ENCODE measurements at places on chromosomes 3 and 15. TPM values are rescaled to one million over a fixed set of nuclear protein-coding genes. Genes with fewer than 3 reads are reported as not detected.

Gene TMEM89
- total RNA-seq: not detected

Gene AHSG
- total RNA-seq: not detected

Gene ACKR2
- 6.2 TPM for total RNA-seq

Gene SAMMSON
- total RNA-seq: 0.21 TPM

Gene EDEM1
- total RNA-seq: 27.1 TPM

Gene ZNF502
- 2.4 TPM for total RNA-seq

DNA sequence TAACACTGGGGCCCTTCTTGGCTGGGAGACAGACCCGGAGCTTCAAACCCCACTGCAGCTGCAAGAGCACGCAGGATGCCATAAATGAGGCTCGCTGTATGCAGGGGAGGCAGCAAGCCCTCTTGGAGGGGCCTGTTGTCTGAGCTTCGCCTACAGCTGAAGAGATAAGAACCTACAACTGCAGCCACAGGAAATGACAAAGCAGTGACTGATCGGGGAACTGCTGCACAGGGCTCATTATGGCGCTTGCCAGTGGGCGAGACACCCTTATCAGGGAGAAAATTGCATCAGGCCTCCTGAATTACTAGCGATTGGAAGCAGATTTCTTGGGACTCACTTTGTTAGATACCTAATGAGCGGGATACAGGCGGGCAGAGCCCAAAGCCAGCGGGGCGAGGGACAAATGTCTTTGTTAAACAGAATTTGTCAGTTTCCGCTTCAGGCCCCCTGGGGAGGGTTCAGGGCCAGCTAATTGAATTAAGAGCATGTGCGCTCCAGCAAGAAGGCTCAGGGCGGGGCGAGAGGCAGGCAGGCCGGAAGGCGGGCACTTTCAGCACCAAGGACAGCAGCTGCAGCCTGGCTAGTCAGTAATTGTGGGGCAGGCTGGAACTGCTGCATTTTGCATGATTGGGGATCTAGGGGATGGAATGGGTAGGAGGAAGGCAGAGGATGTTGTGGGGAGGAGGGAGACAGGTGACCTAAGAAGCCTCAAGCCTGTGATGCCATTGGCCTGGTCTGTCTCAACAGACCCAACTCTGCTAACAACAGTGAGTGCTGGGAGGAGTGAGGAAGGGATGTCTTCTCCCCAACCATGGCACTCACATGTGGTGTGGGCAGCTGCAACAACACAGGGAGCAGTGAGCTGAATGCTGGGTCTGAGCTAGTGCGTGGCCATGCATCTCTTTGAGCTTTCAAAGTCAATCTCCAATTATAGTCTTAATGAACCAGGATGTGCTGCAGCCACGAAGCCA is 55.3 kb downstream of the CCDC33 start:
- peak; percentile 76 for DNase-seq

DNA sequence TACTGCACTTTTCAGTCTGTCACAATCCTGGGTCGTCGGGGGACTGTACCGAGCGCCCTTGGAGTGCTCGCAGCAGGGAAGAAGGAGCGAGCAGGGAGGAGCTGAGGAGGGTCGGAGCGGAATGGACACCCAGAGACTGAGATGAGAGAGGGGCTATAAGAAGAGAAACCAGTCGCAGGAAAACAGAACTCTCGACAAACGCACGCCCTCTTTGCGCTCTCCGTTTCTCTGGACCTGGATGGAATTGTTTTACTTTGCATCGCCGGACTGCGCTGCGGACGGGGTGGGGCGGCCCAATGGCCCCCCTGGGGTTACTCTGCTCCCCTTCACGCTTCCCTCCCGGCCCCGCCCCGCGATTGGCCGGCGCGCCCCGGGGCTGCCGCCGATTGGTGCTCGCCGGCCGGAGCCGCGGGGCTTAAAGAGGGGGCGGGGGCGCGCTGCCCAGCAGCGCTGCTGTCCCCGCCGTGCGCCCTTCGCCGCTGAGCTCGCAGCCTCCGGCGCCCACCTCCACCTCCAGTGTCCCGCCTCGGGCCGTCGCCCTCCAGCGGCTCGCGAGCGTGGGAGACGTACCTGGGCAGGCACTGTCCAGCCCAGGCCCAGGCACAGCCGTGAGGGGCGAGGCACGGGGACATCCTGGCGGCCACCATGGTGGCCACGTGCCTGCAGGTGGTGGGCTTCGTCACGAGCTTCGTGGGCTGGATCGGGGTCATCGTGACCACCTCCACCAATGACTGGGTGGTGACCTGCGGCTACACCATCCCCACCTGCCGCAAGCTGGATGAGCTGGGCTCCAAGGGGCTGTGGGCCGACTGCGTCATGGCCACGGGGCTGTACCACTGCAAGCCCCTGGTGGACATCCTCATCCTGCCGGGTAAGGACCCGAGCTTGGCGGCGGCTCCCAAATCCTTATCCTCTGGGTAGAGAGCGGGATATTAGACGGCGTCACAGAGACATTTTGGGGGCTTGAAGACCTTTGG is at the start of gene CLDN11:
CLDN11 (plus strand) TSS at position 447 of the 977 bp plus-strand sequence; CDS start at position 646, 199 bp downstream.
- peak; percentile 58 for DNase-seq

GRCh38 chr15:72096796-72097195 is 21.2 kb downstream of the MYO9A start:
- DNase-seq: no peak

- DNase-seq: no peak
Measured at GRCh38 chr3:182327196-182327681, 466.1 kb upstream of the ATP11B start.

- DNase-seq: no peak
Measured at GRCh38 chr15:88894819-88895767, at the start of gene HAPLN3. Gene HAPLN3 (minus strand): TSS chr15:88895544. CDS start chr15:88887298, 8,246 bp downstream.

GRCh38 chr15:32864051-32864450 is 146.2 kb downstream of the GREM1 start:
- no peak for DNase-seq

DNA sequence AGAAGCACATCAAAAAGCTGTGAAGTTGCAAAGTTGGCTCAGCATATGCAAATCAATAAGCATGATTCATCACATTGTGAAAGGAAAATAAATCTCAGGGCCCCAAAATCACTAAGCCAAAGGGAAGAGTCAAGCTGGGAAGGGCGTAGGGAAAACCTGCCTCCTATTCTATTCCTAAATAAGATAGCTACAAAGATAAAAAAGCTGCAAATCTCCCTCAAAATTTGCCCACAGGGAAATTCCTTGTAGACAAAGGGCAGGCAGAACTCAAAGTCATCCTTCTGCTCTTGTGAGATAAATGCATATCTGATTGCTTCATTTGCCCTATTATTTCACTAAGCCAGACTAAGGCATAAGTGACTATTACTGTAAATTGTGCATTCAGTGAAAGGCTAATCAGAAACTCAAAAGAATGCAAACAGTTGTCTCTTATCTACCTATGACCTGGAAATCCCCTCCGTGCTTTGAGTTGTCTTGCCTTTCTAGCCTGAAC is 30.5 kb upstream of the CCNL1 start:
- DNase-seq: no peak

Measured in uterus (tissue), 4 donors.